ENCODE measurements at places on chromosomes 13 and 19.

DNA sequence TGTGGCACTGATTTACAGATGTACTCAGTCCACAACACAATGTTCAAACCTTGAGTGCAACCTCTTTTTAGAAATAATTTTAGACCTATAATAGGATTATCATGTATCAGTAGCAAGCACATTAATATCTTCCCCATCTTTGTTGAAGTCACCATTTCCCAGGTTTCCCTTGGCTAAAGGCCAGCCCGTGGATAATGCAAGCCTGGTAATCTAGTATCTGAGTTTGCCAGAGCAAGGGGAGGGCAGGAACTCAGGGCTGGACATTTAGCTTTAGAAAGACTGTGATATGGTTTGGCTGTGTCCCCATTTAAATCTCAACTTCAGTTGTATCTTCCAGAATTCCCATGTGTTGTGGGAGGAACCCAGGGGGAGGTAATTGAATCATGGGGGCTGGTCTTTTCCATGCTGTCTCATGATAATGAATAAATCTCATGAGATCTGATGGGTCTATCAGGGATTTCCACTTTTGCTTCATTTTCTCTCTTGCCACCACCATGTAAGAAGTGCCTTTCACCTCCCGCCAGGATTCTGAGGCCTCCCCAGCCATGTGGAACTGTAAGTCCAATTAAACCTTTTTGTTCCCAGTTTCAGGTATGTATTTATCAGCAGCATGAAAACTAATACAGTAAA is 37.7 kb downstream of the SLC6A16 start:
- DNase-seq = no peak

DNA sequence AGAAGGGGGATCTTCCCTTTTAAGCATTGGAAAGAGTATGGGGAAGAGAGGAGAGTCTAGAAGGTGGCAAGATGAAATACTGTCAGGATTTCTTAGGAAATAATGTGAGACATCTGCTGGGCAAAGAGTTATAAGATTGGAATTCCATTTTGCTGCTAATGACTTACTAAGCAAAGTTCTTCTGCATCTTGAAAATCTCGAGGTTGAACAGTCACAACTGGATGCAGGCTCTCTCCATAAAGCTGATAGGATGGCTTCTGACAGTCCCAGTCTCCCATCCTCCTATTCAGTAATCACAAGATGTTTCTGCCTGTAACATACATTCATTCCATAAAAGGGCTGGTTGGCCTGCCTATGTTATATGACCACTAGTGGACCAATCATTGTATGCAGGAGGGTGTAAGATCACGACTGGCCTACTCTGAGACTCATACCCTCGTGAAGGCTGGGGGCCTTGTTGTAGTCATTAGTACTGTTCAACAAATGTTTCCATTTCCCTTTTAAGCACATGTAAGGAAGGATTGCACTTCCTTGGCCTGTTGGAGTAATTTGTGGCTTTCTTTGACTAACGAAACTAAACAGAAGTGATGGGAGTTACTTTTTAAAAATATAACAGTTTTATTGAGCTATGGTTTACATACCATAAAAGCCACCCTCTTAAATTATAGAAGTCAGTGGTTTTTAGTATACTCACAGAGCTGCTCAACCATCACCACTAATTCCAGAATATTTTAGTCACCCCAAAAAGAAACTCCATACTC is 45.0 kb upstream of the TDRD3 start:
- DNase-seq = no peak

GRCh38 chr13:102333320-102334198 is 68.3 kb downstream of the FGF14 start:
- DNase-seq = peak; percentile 53

DNA sequence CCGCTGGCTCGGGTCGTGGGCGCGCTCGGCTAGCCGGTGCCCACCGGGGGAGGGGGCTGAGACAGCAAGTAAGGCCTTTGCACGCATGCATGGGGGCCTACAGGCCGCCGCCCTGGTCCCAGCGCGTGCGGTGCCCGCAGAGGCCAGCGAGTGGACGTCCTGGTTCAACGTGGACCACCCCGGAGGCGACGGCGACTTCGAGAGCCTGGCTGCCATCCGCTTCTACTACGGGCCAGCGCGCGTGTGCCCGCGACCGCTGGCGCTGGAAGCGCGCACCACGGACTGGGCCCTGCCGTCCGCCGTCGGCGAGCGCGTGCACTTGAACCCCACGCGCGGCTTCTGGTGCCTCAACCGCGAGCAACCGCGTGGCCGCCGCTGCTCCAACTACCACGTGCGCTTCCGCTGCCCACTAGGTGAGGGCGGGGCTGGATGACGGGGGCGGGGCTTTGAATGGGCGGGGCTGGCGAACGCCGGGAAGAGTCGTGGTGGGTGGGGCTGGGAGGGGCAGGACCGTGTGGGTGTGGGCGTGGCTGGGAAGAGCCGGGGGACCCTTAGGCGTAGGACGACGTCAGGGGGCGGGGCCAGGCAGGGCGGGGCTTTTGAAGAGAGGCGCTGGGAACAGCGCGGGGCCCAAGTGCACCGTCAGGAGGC is 2.1 kb downstream of the CILP2 start:
- no peak for DNase-seq

DNA sequence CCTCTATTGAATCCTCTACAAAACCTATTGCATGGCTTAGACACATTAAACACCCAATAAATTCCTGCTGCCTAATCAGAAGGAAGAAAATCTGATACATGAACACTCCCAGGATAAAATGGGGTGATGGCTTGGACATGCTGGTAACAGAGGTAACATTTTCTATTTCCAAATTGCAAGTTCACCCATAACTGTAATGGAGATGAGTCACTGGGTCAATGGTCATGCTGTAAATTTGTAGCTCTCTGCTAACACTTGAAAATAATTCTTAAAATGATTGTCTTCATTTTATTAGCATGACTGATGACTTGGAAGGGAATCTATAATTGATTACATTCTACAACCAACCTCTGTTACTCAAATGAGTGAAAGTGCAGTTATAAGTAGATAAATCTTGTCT is 434.1 kb downstream of the FGF14 start:
- no peak for DNase-seq

DNA sequence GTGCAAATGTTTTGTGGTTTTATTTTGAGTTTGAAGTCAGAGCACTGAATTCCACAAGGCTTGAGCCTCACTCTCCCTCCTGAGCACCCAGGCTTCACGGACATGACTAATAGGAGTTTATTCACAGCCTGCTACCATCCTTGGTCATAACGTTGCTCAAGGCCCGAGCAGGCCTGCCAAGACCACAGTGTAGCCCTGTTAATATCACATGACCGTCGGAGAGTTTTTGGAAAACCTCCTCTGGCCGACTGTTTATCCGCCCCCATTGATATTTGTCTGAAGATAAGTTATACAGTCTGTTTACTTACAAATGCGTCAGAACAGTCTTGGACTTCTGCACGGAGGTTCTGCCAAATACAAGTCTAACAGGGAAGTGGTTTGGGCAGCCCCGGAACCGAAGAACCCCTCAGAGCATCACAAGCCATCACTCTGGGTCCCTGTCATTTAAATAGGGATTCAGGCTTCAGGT is 89.9 kb downstream of the COL4A2 start:
- no peak for DNase-seq

Measured in DMS79 (cell line).